Stimulated activated CD4-positive, alpha-beta T cell treated with anti-CD3 and anti-CD28 coated beads, TNF-alpha, amount 100 ng/mL, for 24 hours (primary cell): ENCODE measurements at places on chromosomes 5 and 9.

- DNase-seq: peak; percentile 15
These were observed 188.0 kb upstream of the KLF9 start for GRCh38 chr9:70602321-70603019.

- DNase-seq: no peak
These were observed 197.6 kb downstream of the NR3C1 start for GRCh38 chr5:143205883-143206195.

DNA sequence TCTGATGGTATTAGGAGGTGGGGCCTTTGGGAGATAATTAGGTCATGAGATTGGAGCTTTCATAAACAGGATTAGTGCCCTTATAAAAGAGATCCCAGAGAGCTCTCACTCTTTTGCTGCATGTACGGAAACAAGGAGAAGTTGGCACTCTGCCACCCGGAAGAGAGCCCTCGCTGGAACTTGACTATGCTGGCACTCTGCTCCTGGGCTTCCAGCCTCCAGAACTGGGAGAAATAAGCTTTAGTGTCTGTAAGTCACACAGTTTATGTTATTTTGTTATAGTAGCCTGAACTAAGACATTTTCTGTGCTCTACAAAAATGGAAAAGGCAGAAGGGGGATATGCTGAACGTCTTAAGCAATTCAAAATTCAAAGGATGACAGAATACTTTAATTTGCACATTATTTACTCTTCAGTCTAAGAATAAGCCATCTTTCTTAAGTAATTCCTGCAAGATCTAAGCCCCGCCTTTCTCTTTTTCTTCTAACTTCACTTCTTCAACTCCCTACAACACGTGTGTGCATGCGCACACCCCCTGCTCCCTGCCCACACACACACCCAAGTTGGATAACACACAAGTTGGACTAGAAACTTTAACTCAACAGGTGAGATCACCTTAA lies 17.3 kb downstream of the NFIB start:
- no peak for DNase-seq

DNA sequence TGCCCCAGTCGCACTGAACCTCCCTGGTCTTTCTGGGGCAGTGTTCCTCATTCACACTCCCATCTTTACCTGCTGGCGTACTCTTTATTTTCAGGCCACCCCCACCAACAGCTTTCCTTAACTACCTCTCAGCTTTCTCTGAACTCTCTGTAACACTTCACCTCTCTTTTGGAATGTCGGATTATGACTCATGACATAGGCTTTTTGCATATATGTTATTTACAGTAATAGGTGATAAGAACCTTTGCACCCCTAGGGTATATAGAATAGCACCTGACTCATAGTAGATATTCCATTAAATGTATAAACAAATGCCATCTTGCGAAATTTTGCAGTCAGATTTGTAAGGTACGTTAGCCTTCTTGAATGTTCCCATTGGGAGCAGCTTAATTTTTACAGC lies 52.9 kb upstream of the MIER3 start:
- DNase-seq: no peak

- no peak for DNase-seq
These were observed 56.7 kb downstream of the ROPN1L start for GRCh38 chr5:10498350-10498749.

DNA sequence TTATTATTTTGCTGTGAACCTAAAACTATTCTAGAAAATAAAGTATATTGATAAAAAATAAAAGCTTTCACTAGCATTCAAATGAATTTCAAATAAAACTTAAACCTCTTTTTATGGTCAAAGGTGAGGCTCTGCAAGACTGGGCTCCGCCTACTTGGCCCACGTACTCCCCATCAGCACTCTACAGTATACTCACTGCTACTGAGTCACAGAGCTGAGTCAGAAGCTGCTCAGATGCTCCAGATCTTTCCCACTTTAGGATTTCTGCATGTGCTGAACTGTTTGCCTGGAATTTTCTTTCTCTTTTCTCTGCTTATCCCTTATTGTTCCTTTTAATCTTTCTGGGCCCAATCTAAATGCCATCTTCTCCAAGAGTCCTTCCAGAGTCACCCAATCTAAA lies 331.9 kb upstream of the CCNG1 start:
- DNase-seq: no peak

DNA sequence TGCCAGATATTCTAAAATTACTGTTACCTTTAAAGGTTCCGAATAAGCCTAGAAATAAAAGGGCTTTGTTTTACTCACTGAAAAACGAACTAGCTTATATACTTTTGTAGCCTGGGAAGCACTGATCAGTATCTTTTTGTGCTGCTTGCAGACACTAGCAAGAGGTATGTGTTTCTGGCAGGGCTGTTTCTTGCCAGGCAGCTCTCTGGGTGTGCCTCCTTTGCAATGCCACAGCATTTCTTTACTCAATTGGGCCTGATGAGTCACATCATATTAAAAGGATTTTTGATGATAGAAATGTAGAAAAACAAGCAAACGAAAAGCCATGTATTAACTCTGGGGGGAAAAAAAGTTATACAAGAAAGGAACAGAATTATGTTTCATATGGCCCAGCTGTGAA lies 35.6 kb downstream of the CD180 start:
- no peak for DNase-seq

GRCh38 chr5:17019324-17019723 lies 83.2 kb upstream of the MYO10 start:
- no peak for DNase-seq

GRCh38 chr5:139645430-139645871 lies 2.7 kb upstream of the CXXC5 start:
- no peak for DNase-seq

DNA sequence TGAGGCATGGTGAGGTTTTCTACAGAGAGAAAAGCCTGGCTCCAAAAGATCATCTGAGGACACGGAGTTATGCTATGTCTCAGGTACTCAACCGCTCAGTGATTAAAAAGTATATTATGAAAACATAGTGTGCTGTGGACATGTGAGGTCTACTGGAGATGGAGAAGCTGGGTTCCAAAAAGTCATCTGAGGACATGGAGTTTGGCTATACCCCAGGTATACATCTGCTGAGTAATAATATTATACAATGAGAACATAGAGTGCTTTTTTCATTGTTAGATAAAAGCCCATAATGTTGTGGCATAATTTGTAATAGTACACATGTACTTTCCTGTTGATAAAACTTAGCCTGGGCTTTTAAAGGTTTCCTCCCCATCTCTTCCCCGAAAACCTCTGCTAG lies 70.7 kb upstream of the SHISAL2B start:
- no peak for DNase-seq

DNA sequence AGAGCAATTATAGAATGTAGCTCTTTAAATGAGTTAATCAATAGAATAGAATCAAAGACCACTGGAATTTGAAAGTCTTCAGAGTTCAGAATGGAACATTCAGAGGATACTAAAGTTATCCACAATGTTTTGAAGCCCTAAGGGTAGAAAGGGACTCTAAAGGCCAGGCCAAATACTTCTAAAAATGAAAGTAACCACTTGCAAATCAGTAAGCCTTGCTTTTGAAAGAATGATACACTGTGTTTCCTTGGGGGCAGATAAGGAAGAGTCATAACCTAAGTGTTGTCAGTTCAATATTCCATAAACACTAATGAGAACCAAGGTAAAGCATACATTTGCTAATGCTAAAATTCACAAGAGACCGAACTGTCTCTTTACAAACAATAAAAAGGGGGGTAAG lies 813.5 kb downstream of the PTPRD start:
- no peak for DNase-seq

- no peak for DNase-seq
These were observed 64.5 kb downstream of the SEC61B start for GRCh38 chr9:99286536-99286935.

- DNase-seq: no peak
These were observed 56.2 kb upstream of the ABCA1 start for GRCh38 chr9:104984121-104984520.
